ENCODE measurements at places on chromosomes 11 and 22.

- no peak for DNase-seq
Observed at GRCh38 chr11:122293296-122294023, 177.4 kb upstream of the BLID start.

DNA sequence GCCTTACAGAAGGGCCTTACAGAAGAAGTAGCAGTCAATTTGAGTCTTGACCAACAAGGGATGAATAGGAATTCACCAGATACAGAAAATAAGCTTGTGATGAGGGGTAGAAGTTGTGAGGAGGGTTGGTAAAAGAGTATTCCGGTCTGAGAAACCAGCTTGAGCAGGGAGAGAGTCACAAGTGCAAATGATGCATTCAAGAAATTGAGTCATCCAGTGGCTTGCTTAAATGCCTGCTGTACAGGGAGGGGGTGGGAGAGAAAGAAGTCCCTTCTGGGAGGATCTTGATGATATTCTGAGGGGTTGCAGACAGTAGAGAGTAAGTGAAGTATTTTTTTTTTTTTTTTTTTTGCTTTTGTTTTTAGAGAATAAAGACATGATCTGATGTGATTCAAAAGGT lies 9.2 kb downstream of the CCKBR start:
- DNase-seq = no peak

DNA sequence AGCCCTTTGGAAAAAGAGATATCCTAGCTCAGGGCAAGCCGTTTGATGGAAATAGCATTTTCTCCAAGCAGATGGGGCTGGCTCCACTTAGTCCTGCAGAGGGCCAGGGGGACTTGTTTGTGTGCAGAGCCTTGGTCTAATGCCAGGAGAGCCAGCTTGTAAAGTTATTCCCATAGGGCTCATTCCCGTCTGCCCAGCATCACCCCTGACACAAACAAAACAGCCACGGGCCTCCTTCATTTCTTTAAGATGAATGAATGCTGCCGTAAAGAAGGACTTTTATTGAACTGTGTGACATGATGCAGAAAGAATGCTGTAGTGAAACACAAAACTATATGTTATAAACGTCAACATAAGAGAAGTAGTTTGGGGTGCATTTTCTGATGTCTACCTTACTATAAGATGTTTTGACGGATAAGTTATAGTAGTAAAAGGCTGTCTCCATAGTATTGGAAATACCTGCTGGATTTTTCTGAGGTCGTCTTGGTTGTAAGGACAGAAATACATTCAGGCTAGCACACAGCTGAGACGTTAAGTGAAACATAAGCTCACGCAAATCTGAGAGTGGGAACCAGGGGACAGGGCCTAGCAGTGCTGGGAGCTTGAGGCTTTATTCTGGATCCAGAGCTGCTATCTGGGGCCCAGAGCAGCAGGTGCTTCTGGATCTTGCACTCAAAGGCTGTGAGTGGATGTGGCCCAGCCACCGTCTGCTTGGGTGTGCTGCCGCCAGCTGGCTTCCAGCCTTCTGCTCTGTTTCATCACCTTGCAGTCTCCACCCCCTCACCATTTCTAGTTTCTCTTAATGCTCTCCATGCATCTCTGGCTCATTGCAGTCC lies 53.3 kb downstream of the NCAM1 start:
- DNase-seq = peak; percentile 50

DNA sequence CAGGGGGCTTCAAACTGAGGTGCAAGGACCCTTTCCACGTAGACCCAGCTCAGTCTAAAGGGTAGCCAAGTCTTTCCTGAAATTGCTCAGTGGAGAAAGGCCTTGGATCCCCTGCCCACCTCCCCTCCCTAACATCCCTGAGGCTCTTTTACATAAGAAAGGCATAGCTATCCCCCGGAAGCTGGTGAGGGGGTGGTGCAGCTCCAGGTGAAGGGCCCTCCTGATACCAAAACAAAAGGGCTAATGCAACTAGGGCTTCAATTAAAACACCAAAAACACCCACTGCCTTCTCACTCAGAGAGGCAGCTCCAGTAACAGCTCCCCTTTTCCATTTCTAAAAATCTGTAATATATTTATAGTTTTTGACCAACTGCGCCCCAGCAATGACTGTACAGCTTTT lies 5.8 kb downstream of the SHANK2 start:
- peak; percentile 52 for DNase-seq

GRCh38 chr11:44446366-44446762 lies 119.1 kb upstream of the CD82 start:
- no peak for DNase-seq

DNA sequence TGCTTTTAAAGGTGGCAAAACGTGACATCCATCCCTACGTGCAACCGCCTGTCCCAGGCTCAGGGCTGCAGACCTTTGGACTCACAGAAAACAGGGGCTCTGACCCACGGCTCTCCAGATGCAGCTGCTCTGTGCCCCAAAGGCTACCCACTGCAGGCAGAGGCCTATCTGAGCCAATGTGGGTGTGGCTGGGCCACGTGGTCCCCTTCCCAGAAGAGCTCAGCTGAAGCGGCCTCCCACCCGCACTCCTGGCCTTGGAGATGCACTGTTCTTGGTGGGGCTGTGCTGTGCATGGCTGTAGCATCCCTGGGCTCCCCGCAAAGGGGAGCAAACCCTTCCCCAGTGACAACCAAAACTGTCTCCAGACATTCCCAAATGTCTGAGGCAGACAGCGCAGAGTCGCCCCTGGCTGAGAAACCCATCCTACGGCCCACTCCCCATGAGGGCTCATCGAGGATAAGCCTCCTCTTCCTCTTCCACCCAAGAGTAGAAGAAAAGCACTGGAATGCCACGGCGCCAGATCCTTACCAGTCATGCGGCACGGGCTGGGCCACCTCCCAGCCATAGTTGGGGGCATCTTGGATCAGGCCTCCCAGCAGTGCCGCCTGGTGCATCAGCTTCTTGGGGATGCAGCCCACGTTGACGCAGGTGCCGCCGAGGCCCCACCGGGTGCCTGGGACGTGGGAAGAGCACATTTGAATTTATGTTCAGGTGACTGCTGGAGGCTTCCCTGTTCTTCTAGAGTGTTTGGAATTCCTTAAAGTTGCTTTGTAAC lies 23.1 kb upstream of the COMT start:
- no peak for DNase-seq

DNA sequence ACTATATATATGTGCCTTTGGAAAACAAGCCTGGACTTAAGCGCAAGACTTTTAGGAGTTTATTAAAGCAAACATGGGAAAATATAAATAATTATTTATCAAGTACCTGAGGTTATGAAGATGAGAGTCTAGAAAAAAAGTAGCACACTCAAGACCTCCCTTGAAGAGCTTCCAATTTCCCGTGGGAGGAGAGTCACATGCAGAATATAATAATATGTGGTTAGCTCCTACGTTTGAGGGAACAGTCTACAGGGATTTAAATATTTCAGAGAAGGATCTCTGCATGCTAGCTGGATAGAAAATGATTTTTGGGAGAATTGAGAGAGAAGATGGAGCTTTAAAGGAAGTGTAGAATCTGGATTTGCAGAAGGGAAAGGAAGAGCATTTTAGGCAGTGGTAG lies 183.8 kb downstream of the SWAP70 start:
- no peak for DNase-seq

GRCh38 chr22:22706253-22706915 lies 62.0 kb downstream of the GGTLC2 start:
- DNase-seq = no peak

- DNase-seq = no peak
Observed at GRCh38 chr11:117062498-117062897, 35.7 kb downstream of the SIK3 start.

DNA sequence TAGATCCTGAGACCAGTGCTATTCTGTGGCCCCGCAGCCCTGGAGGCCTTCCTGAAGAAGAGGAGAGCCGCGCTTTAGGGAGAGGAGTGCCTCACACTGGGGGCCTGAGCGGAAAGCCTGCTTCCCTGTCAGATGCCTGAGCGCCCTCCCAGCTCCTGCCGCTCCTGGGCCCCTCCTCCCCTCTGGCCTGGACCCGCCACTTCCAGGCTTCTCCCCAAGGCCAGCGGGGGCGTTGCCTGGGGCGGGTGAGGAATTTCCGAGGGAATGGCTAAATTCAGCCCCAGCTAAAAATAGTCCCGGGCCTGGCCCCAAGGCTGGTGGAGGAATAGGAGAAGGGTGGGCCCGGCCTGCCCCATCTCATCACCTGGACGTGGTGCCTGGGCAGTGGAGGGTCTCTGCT lies 15.4 kb downstream of the ARHGEF17 start:
- DNase-seq = no peak

GRCh38 chr11:24086921-24087320 lies 409.9 kb upstream of the LUZP2 start:
- no peak for DNase-seq

GRCh38 chr11:108483163-108483562 lies 15.0 kb downstream of the POGLUT3 start:
- no peak for DNase-seq

GRCh38 chr11:118186346-118187107 lies 10.1 kb upstream of the SCN2B start:
- no peak for DNase-seq

DNA sequence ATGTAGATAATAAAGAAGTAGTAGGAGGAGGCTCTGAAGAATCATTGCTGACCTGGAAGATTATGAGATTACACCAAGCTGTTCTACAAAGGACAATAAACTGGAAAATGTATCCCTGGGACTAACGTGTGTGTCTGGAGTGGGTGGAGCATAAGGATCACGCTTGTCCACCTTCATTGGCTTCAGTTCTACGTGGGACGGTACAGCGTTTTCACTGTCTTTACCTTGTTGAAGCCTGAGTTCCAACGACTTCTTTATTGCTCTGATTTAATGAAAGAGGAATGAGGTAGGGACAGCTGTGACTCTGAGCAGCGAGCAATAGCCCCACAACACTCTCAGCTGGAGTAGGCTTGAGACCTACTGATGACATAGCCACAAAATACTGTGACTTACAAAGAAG lies 87.0 kb downstream of the ARHGAP42 start:
- DNase-seq = no peak

GRCh38 chr11:16393340-16393739 lies 37.0 kb upstream of the SOX6 start:
- DNase-seq = no peak

- DNase-seq = no peak
Observed at GRCh38 chr11:35016916-35017315, 100.5 kb downstream of the PDHX start.

GRCh38 chr11:63508009-63508408 lies 2.1 kb downstream of the LGALS12 start:
- no peak for DNase-seq

DNA sequence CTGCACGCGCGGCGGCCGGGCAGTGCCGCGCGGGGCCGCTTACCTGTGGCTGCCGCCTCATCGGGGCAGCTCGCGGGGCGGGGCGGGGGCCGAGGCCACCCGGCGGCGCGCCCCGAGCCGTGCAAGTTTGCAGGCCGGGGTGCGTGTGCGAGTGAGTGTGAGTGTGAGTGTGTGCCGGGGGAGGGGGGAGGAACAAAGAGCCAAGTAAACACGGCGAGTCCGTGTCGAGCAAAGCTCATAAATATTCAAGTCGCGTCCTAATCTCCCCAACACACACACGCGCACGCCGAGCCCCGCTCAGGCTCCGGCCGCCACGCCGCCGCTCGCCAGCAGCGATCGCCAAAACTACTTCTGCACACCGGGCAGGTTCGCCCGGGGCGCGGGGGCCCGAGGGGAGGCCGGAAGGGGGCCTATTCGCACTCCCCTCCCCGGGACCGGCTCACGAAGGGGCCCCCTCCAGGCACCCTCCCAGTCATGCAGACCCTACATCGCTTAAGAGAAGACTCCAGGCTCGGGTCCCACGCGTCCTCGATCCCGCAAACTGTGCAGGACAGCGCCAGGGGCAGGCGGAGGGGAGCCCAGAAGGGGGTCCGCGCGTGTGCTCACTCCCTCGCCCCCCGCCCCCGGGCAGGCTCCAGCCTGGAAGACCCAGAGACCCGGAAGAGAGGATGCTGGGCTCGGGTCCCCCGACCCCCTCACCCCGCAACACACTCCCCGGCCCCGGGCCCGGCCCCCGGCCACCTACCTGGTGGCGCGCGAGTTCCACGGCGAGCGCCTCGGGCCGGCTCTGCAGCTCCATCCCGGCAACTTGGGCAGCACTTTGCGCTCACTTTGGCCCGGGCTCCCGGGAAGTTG lies 827 bp downstream of the PHF21B start:
- DNase-seq = peak; percentile 5

- DNase-seq = peak; percentile 51
Observed at GRCh38 chr11:17760102-17761029, 25.8 kb downstream of the KCNC1 start.

DNA sequence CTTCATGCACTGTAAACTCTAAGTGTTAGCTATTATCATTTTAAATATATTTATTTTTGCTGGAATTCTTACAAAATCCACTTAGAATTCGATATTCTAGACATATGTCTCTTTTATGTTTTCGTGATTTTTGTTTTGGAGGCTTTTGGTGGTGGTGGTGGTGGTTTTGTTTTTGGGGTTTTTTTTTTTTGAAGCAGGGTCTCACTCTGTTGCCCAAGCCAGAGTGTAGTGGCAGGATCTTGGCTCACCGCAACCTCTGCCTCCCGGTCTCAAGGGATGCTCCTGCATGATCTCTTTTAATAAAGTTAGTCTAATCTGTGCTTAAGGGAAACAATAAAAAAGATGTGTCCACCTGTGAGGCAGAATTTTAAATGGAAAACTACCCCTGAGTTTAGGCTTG lies 117.7 kb downstream of the MRTFA start:
- DNase-seq = no peak

- DNase-seq = no peak
Observed at GRCh38 chr11:130213979-130214281, 54.3 kb downstream of the ST14 start.

Data from NCI-H345 (cell line).